ENCODE measurements at places on chromosomes 7 and 10. TPM values are rescaled to one million over a fixed set of nuclear protein-coding genes. Genes with fewer than 3 reads are reported as not detected.

DNA sequence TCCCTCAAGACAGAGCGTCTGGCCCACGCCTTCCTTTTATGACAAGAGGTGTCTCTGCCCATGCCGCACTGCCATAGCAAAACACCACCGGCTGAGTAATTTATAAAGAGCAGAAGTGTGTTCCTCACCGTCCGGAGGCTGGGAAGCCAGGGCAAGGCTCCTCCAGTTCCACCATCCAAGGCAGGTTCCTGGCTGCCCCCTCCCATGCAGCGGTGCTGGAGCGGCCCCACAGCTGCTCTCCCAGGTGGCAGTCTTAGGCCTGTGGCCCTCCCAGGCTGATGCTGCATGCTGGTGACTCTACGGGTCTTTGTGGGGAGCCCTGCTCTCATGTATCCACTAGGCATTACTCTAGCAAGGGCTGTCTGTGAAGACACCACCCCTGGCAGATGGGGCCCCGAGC lies 113.1 kb downstream of the TCERG1L start:
- H3K27me3 ChIP-seq: peaks cover 6% of the 10 kb centered on the region
- H3K27ac ChIP-seq: no peak overlapping the region
- no peaks in the 10 kb centered on the region for H3K4me1 ChIP-seq
- no peaks in the 10 kb centered on the region for H3K36me3 ChIP-seq

Gene SAMD9L
- 27.6 TPM for total RNA-seq

Gene NCF1
- 13.0 TPM for total RNA-seq

DNA sequence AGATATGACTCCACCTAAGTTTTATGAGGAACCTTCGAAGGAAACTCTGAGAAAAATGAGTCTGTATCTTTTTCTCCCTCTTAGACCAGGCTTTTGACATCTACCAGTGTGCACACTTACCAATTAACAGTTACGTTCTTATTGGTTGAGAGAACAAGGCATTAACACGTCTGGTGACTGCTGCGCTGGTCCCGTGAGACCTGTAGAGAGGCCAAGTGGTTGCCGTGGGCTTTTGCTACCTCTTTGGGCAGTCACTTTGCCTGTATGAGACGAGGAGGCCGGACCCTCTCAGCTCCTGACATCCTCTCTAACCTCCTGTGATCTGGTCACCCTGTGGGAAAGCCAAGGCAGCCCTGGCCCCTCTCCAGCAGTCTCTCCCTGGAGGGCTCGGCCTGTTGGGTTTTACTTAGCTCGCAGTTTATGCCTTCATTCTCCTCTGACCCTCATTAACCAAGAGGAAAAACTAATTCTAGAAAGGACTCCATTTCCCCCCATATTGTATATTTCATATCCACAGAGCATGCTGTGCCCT lies 513.9 kb upstream of the GALNT17 start:
- no peaks in the 10 kb centered on the region for H3K27me3 ChIP-seq
- H3K36me3 ChIP-seq: no peaks in the 10 kb centered on the region
- no peak overlapping the region for H3K27ac ChIP-seq
- DNase-seq: no peak

Gene PNLIPRP3
- total RNA-seq: not detected

Gene CUL2
- total RNA-seq: 37.6 TPM

DNA sequence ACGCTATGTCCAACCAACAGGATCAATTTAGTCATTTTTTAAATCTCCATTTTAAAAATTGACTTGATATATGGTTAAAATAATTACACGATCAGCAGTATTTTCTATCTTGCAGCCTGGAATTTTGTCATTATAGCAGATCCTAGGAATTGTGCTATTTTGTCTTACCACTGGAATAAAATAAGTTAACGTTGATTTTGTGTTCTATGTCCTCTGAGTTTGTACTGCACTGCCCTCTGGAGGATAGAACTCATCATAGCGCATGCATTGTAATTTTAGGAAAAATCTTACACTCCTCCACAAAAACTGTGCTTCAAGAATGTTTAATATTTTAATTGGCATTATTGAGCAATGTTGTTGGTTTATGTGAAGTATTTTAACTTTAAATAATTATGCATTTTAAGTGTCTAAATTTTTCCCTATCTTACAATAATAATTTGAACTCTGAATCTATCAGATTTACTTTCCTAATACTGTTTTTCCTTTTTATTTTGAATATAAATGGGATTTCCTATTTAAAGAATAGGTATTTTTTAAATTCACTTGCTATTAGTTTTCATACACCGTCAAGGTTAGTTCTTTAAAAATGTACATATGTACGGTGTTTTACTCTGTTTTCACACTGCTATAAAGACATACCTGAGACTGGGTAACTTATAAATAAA lies 220.1 kb downstream of the PPP1R3A start:
- DNase-seq: no peak
- H3K27ac ChIP-seq: no peak overlapping the region
- no peaks in the 10 kb centered on the region for H3K27me3 ChIP-seq
- no peaks in the 10 kb centered on the region for H3K4me1 ChIP-seq
- H3K4me3 ChIP-seq: no peak overlapping the region
- H3K36me3 ChIP-seq: no peaks in the 10 kb centered on the region

Gene TMEM229A
- not detected for total RNA-seq

Gene SPAM1
- total RNA-seq: not detected

Gene SFTPA1
- not detected for total RNA-seq

GRCh38 chr7:137454767-137455166 lies 111.2 kb upstream of the PTN start:
- H3K36me3 ChIP-seq: no peaks in the 10 kb centered on the region
- no peak for DNase-seq
- H3K4me1 ChIP-seq: no peaks in the 10 kb centered on the region
- no peak overlapping the region for H3K4me3 ChIP-seq

DNA sequence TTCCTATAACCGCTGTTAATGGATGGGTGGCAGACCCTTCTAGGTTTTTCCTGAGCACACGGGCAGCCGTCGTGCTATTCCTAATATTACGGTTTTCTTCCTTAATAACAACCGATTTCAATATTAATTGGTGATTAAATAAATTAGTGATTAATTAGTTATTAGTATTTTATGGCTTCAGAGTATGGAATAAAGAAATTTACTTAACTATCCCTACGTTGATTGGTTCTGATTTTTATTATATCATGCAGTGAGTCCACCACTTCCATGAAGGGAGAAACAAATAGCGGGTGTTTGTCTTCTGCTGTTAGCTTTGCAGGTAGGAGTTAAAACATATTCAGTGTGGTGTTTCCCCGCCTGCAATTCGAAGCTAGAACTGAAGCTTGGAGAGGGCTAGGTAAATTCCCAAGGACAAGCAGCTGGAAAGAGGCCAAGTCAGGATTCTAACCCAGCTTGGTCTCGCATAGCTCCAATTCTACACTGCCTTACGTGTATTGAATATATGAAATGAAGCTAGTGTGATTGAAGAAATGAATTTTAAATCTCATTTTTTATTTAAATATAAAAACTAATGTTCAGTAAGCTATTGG lies 928 bp upstream of the CSTF2T start:
- no peaks in the 10 kb centered on the region for H3K27me3 ChIP-seq
- H3K36me3 ChIP-seq: peaks cover 26% of the 10 kb centered on the region
- peak overlapping the region; percentile 98 for H3K4me3 ChIP-seq
- DNase-seq: no peak

- DNase-seq: no peak
- no peak overlapping the region for H3K27ac ChIP-seq
- H3K27me3 ChIP-seq: peaks cover 2% of the 10 kb centered on the region
- no peak overlapping the region for H3K4me3 ChIP-seq
- no peaks in the 10 kb centered on the region for H3K36me3 ChIP-seq
Observed at GRCh38 chr10:110762109-110762848, 109.4 kb upstream of the PDCD4 start.

DNA sequence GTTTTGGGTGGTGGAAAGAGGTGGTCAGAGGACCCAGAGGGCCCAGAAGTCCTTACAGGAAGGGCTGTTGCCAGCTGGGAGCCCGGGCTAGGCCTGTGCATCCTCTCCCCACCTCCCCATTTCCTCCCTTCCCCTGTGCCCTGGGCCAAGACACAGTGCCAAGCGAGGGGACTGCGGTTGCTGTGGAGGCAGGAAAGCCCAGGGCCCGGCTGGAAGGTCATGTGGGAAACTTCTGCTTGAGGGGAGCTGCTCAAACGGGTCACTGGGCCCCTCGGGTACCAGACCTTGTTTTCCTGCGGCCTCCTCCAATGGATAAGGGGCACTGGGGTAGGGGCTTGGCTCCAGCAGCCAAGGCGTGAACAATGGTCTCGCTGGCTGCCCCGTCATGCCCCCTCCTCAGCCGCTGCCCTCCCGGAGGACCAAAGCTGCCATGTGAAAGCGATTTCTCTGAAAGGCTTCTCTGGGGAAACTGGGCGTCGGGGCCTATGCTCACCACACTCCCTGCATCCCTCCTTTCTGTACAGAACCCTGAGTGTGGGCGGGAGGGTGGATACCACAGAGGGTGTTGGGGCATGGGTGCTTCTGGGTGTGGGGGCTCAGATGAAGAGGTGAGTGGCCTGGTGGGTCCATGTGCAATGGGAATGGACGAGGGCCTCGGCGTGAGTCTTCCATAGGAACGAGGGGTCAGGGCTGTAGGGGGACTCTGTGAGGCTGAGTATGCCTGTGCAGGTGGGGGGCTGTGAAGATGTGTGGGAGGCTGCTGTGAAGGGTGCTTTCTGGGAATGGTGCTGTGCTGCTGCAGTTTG lies 135.3 kb downstream of the PTPN20 start:
- H3K4me1 ChIP-seq: peaks cover 23% of the 10 kb centered on the region
- H3K36me3 ChIP-seq: no peaks in the 10 kb centered on the region
- no peaks in the 10 kb centered on the region for H3K27me3 ChIP-seq
- no peak overlapping the region for H3K4me3 ChIP-seq
- no peak overlapping the region for H3K27ac ChIP-seq
- no peak for DNase-seq

- DNase-seq: no peak
- H3K27ac ChIP-seq: no peak overlapping the region
- peaks cover 5% of the 10 kb centered on the region for H3K4me1 ChIP-seq
- no peak overlapping the region for H3K4me3 ChIP-seq
- no peaks in the 10 kb centered on the region for H3K36me3 ChIP-seq
Observed at GRCh38 chr7:101562531-101563197, 66.4 kb downstream of the MYL10 start.

DNA sequence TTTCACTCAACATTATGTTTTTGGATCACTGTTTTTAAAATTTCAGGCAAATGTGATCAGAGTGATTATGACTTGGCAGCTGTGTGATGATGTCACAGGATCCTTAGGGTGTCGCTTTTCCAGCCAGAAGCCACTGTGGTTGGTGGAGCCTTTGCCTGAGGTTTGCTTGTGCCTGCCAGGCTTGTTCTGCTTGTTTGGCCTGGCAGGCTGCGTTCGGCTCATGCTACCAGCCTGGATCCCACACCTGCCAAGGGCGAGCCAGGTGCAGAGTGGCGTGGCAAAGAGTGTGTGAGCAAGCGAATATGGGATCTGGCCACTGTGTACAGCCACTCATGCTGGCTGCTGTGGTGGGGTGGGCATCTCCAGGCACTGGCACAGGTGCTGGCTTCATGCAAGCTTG lies 55.7 kb downstream of the ADK start:
- H3K27ac ChIP-seq: no peak overlapping the region
- H3K4me3 ChIP-seq: no peak overlapping the region
- no peak for DNase-seq

DNA sequence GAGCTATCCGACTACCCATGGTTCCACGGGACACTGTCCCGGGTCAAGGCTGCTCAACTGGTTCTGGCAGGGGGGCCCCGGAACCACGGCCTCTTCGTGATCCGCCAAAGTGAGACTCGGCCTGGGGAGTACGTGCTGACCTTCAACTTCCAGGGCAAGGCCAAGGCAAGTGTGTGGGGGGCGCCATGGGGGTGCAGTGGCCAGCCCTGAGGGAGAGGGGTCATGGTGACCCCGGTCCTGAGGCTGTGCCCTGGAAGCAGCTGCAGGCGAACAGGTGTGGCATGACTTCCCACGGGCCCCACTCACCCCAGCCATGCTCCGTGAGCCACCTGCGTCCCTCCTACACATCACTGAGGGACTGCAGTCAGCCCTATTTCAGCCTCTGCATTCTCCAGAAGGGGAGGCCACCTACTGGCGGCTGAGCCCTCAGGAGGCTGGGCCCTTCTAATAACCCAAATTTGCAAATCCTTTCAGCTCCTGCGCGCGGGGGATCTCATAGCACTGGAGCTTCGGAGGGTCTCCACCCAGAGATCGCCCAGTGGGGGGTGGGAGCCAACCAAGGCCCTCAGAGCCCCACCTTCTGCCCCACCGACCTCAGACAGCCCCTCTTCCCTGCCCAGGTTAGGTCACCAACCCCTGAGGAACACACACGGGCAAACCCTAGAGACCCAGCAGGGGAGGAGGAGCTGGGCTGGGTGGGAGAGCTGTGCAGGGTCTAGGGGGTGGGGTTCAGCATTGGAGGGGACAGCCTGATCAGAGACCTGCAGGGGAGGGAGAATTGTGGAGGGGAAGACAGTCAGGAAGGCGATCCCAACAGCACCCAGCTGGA lies 30.8 kb downstream of the SH2B2 start:
- H3K27ac ChIP-seq: no peak overlapping the region
- H3K27me3 ChIP-seq: peaks cover 2% of the 10 kb centered on the region
- DNase-seq: no peak
- peaks cover 2% of the 10 kb centered on the region for H3K4me1 ChIP-seq
- no peak overlapping the region for H3K4me3 ChIP-seq

Data from naive thymus-derived CD8-positive, alpha-beta T cell (primary cell).